Cardiac muscle cell (in vitro differentiated cells and primary cell): ENCODE measurements at places on chromosomes 2 and 18.

DNA sequence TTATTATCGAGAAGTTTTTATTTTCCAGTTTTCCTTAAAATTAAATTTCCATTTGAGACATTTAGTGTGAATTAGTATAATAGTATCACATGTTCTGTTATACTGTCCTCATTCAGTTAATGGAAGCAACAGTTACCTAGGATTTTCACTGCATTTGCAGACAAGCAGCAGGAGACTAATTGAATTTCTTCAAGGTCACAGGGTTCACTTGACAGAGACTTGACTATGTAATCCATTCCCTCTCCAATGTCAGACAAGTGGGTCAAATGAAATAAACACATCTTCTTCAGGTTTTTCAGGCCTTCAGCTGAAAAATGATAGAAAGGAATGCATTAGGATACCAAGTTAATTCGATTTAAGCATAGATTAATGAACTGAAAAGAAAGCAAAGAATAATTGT, 26.7 kb downstream of the NLRC4 start:
- DNase-seq = no peak

- DNase-seq = peak; percentile 27
Measured at GRCh38 chr2:96788442-96789244, 27.4 kb upstream of the CNNM3 start.

DNA sequence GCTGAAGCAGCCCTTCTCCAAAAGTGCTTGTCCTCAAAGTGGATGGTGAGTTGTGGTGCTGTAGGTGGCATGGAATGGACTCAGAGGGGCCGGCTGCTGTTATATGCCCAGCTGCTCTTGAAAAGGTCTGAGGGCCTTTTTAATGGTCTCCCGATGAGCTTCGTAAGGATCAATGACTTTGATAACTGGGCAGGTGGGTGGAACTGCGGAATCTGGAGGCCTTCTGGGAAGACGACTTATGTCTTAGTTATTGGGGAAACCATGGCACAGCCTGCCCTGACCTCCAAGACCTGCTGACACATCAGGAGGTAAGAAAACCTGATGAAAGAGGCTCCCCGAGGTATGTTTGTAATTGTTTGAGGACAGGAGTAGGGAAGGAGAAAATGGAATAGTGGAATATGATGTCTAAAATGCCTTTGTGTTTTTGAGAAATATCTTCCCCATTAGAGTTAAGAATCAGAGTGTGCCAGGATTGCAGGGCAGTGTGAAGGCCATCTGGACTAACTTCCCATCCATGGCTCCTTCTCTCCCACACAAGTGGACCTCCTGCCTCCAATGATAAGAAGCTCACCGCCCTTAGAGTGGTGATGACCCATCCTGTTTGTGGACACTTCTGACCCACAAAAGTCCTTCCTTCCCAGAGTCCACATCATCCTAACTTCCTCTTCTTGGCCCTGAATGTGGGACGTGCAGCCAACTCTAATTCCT, 236.1 kb downstream of the FHOD3 start:
- DNase-seq = peak; percentile 18

GRCh38 chr18:79784965-79785770, 12.6 kb upstream of the KCNG2 start:
- peak; percentile 30 for DNase-seq

GRCh38 chr2:6083136-6083535, 391.0 kb downstream of the SOX11 start:
- no peak for DNase-seq
